ENCODE measurements at places on chromosomes 2 and 18. TPM values are rescaled to one million over a fixed set of nuclear protein-coding genes. Genes with fewer than 3 reads are reported as not detected.

ST6GAL2 gene
- total RNA-seq = not detected

DPP10 gene
- not detected for total RNA-seq

MTERF4 gene
- 45.4 TPM for total RNA-seq

CDK15 gene
- not detected for total RNA-seq

RND3 gene
- not detected for total RNA-seq

FTCDNL1 gene
- total RNA-seq = 1.3 TPM

ABHD1 gene
- 0.20 TPM for total RNA-seq

FAM124B gene
- total RNA-seq = 2.1 TPM

SCN2A gene
- total RNA-seq = not detected

ANKRD36B gene
- total RNA-seq = 46.7 TPM

ZAP70 gene
- 283 TPM for total RNA-seq

PRSS56 gene
- total RNA-seq = not detected

PSD4 gene
- 261 TPM for total RNA-seq

REEP1 gene
- not detected for total RNA-seq

ITM2C gene
- 25.4 TPM for total RNA-seq

KCNJ3 gene
- not detected for total RNA-seq

PLCL1 gene
- total RNA-seq = 1.6 TPM

EMILIN1 gene
- 0.70 TPM for total RNA-seq

Data from activated CD4-positive, alpha-beta memory T cell treated with anti-CD3 and anti-CD28 coated beads, Interleukin-2, amount 10 ng/mL, durations not matched to agents 7 days and 5 days (primary cell).